Uterus (tissue), 4 donors: ENCODE measurements at places on chromosomes 4 and X. TPM values are rescaled to one million over a fixed set of nuclear protein-coding genes. Genes with fewer than 3 reads are reported as not detected.

DNA sequence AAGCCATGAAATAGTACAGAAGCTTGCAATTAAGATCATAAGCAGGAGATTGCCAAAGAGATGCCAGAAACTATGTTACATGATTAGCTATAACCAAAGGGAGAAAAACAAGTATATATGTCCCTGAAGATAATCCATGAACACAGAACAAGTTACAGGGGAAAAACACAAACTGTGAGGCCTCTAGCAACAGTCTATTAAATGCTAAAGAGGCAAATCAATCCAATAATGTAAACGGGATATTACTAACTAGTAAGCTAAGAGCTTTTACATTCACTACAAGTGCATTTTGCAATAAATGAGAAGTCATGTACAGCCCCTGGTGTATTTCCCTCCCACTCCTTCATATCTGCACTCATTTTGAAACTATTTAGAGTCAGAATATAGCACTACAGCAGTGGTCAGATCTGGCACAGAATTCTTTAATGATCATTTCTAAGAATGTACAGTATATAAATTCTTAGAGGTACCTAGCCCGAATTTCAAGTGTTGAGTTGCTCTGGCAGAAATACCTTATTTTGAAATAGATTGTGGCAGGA is 449.8 kb upstream of the SMIM31 start:
- DNase-seq = no peak

GRCh38 chr4:77015390-77015789 is 60.4 kb downstream of the CCNI start:
- DNase-seq = no peak

- DNase-seq = no peak
Measured at GRCh38 chr4:70833675-70834074, 6.0 kb downstream of the GRSF1 start.

- no peak for DNase-seq
Measured at GRCh38 chrX:107935664-107936433, 46.3 kb downstream of the TEX13B start.

DNA sequence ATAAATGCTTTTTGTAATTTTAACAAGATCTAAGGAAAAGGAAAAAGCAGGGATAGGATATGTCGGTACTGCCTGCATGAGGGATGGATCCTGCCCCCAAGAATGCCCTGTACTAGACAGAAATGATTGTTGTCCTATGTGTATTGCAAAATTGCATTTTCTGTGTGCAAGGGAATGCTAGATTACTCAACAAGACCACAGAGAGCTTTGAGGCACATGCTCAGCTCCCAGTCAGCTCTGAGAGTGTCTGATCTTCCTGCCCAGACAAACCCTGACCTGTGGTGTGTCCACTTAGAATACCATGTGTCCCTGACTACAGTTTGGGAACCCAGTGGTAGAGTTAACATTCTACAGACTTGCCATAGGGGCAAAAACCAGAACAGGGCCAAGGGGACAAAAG is 129.2 kb upstream of the PAK3 start:
- DNase-seq = no peak

DNA sequence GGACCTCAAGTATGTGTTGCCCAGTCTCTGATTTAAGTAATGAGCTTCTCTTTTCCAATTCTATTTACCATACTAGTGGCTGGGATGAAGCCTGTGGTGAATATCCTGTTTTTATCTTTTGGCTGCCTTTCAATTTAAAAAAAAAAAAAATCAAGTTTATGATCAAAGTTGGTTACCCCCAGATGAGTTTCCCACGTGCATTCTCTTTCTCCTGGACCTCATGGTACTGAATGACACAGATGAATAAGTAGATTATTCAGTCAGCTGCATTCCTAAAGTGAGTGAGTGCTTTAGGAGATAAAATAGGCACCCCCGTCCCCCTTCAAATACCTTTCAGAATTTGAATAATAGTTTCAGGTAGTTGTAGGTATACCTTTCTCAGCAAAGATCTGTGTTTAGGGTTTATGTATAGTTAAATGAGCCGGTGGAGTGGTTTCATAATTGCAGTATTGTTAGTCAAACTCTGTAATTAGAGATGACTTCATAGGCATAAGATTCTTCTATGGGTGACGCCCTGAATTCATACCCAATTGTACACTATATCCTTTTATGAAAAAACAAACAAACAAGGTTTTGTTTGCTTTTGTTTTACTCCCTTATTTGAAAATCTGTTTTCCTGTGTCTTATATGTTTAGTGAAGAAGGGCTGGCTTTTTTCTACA is 41.9 kb downstream of the PLS3 start:
- DNase-seq = no peak

DNA sequence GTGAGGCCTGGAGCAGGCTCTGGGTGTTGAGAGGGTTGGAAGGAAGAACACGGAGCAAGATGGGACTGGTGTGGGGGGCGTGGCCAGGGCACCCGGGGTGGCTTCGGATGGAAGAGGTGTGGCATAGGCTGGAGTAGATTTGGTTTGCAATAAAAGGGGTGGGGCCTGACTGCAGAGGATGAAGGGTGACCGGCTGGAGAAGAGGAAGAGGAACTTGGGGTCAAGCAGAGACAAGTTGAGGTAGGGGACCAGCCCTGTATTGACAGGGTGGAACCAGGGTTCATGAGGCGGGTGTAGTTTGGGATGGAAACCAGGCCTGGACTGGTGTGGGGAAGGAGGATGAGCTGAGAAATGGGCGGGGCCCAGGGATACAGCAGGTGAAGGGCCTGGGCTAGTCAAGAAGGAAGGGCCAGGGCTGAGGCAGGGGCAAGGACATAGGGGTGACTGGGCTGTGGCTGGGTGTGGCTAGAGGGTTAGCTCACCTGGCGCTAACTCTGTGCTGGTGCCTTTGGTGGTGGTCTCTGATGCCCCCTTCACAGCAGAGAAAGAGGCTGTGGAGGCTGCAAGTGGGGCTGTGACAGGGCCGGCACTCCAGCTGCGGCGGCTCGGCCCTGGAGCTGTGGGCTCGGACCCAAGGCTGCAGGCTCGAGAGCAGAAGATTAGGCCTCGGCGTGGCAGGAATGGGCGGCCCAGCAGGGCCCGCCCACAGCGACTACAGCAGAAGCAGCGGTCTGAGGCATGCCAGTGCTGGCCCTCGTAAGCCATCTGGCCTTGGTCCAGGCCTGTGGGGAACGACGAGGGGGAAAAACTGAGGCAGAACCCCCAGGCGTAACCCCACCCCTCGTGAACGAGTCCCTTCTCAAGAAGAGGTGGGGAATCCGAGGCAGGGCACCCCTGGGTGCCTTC is 5.0 kb downstream of the PLP2 start:
- no peak for DNase-seq

DNA sequence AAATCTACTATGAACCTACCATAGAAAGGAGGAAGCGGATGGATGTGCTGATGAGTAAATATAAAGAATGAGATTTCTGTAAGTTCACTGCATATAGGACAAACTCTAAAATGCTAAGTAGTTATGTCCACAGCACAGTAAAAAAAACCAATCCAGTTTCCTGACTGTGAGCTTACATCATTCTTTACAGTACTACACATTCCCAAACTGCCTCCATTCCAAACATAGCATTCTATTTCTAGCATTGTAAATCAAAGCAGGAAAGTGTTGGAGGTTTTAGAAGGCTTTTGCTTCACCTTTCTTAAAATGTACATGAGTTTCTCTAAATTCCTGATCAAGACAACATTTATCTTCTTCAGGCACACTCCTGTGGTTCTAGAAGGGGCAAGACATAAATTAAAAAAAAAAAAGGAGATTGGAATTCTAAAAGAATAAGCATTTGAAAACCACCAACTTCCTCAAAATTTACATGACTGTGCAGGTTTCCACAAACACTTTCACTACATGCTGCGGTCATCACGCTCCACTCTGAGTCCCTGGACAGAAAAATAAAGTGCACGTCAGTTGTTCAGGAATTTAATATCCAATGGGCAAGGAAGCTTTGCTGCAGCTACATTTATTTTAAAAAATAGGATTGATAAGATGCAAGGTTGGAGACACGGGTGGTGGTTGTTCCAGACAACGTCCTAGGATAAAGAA is 297.6 kb upstream of the STS start:
- DNase-seq = no peak

GRCh38 chr4:53101191-53101581 is 239.1 kb downstream of the RASL11B start:
- DNase-seq = no peak

GRCh38 chrX:6175914-6176313 is 52.8 kb downstream of the NLGN4X start:
- no peak for DNase-seq

DNA sequence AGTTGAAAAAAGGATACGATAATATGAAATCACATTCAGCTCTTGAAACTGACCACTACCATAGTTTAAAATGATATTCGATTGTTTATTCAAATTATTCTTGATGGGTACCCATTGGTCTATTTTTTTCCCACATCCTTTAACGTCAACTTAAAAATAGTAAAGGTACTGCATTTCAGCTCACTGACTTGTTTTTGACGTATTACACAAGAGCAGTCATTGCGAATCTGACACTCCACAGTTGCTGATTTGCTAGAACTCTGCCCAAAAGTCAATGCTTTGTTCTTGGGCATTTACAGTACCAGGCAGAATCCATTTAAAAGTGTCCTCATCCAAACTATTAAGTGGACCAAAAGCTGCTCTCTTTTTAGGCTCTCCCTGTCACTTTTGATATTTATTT is 1.2 kb upstream of the PDS5A start:
- DNase-seq = no peak

- DNase-seq = no peak
Measured at GRCh38 chrX:63664741-63665140, 120.3 kb downstream of the ARHGEF9 start.

GRCh38 chr4:168551211-168551610 is 54.4 kb downstream of the PALLD start:
- no peak for DNase-seq

GRCh38 chr4:6318206-6318605 is 48.6 kb downstream of the WFS1 start:
- no peak for DNase-seq

DNA sequence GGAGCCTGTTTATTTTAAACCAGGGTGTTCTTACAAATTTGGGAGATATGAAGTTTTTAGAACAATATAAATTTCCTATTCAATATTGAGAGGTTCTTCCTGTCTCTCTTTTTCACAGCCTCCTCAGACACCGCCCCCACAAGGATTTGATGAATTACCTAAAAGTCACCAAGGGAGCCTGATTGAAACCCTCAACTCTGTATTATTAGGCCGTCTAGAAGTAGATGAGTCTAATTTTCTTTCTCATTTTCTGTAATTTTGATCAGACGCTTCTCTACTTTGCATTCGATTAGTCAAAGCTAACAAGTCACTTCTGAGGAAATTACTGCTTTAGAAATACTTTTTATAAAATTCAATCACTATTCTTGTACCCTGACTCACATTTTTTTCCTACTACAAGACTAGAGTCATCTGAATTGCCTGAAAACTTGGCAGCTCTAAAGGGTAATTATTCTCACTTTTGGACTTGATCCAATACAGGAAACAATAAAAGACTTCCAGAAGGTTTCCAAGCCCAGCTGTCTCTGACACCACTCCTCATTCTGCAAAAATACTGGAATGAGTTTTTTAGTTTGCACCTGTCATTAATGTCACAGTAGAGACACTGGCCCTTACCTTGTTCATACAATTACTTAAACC is 111.2 kb downstream of the ELOVL6 start:
- no peak for DNase-seq

GRCh38 chr4:54683616-54684346 is 26.0 kb downstream of the KIT start:
- DNase-seq = no peak

- DNase-seq = peak; percentile 15
Measured at GRCh38 chrX:121308276-121308805, 260.9 kb downstream of the GLUD2 start.

DNA sequence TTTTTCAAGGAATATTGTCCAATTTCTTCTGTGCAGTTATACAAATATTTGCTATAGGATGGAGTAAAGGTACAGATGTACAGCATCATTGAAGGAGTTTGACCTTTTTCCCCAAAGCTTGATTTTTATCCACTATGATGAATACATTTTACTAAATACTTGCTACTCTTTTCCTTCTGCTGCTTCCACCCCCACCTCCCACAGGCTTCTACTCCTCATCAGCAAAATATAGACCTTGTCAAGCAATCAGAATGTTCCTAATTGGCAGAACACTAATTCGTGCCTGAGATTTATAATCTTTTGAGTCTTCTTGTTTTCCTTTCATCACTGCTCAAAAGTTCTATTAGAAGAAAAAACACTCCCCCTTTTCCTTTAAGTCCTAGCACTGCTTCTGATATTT is 3.8 kb upstream of the THAP9 start:
- no peak for DNase-seq

GRCh38 chr4:8832113-8832915 is 39.3 kb downstream of the HMX1 start:
- peak; percentile 8 for DNase-seq

GRCh38 chrX:4315891-4316290 is 602.4 kb upstream of the PRKX start:
- DNase-seq = no peak

- DNase-seq = no peak
Measured at GRCh38 chr4:94711635-94712034, 46.1 kb upstream of the BMPR1B start.

DNA sequence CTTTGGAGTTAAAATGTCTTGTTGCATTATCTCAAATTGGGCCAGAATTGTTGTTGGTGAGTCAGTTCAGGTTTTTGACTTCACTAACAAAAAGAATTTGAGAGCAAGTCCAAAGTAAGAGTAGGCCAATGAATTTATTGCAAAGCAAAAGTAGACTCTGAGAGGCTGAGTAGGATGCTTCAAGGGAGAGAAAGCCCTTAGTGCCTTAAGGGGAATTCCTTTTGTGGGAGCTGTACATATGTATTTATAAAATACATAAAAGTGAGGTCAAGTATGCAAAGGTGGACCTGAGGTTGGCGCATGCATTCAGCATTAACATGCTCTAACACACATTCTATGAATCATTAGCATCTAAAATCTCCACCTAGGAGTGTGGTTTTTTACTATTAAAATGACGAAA is 565.4 kb downstream of the GRXCR1 start:
- no peak for DNase-seq

DNA sequence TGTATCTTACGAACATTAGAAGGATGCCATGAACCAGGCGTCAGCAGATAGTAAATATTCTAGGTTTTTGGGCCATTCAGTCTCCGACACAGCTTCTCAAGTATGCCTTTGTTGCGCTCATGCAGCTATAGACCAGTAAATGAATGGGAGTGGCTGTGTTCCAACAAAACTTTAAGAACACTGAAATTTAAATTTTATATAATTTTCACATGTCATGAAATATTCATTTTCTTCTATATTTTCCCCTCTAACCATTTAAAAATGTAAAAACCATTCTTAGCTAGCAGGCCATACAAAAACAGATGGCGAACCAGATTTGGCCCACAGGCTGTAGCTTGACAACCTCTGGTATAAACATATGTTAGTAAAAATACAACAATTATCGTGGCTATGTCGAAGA is 151.8 kb upstream of the KIT start:
- DNase-seq = no peak

- no peak for DNase-seq
Measured at GRCh38 chr4:114813961-114814360, 215.4 kb downstream of the UGT8 start.

BEX4 gene
- 34.4 TPM for total RNA-seq

PPP1R2C gene
- not detected for total RNA-seq

SPANXC gene
- total RNA-seq = not detected

CLDN22 gene
- total RNA-seq = 3.5 TPM

ZDHHC9 gene
- total RNA-seq = 12.0 TPM

TIGD4 gene
- total RNA-seq = 2.6 TPM

FREM3 gene
- not detected for total RNA-seq

KLF8 gene
- 11.5 TPM for total RNA-seq
